ENCODE measurements at places on chromosomes 6 and 20.

DNA sequence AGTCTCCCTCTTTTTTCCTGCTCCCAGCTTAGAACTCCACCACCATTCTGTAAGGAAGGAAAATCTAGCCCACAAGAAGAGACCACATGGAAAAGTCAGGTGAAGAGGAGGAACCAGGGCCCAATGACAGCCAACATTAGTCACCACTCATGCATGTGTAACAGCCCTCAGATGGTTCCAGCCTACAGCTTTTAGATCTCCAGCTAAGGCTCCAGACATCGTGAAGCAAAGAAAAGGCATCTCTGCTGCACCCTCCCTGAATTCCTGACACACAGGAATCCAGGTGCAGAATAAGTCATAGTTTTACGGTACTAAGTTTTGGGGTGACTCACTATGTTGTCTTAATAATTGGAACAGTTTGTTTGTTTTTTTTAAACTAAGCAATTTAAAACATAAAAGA, 25.5 kb downstream of the DCDC2 start:
- no peak for DNase-seq

DNA sequence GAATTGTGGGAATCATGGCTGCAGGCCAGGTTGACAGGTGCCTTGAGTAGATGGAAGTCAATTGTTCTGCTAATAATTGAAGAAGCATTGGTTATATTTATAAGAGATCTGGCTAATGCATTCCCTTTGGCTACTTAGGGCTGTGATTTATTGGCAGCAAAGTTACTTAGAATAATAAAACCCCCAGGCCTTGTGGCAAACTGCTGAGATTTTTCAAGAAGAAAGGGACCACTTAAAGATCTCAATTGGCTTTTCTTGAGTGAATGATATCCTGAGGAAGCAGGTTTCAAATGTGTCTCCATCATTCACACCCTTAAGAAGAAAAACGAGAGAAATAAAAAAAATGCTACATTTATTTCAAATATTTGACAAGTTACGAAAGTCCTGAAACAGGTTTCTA, 27.4 kb downstream of the DDO start:
- DNase-seq: no peak

- DNase-seq: no peak
Observed at GRCh38 chr20:55160996-55161395, 685.6 kb downstream of the DOK5 start.

DNA sequence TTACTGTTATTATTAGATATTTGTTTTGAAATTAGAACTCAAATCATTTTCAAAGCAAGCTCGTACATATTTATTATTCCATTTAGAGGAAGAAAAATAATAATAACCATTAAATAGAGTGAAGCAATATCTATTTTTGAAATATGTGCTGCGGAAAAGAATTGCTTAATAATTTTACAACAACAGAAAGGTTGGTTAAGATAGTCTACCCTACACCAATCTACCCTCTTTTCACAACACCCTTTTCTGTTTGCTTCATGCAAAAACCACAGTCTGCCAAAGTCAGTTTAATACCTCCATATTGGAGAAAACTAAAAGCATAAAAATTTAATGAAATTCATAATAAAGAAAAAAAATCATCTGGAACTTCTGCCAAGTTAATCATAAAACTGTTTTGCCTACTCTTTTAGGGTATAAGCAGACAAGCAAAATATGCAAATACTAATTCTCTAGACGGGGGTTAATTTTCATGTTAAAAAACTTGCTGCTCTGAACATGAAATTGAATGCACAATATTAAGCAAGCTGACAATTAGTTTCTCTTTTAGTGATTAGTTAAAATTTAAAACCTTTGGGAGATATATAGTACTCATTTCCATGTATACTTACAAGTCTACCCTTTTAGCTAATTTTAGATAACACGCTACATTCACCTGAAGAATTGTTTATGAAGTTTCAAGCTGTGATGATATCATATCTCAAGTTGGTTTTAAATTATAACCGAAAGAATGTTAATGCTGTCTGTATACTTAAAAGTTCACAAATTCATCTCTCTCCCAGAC, 100.2 kb downstream of the AHI1 start:
- no peak for DNase-seq

DNA sequence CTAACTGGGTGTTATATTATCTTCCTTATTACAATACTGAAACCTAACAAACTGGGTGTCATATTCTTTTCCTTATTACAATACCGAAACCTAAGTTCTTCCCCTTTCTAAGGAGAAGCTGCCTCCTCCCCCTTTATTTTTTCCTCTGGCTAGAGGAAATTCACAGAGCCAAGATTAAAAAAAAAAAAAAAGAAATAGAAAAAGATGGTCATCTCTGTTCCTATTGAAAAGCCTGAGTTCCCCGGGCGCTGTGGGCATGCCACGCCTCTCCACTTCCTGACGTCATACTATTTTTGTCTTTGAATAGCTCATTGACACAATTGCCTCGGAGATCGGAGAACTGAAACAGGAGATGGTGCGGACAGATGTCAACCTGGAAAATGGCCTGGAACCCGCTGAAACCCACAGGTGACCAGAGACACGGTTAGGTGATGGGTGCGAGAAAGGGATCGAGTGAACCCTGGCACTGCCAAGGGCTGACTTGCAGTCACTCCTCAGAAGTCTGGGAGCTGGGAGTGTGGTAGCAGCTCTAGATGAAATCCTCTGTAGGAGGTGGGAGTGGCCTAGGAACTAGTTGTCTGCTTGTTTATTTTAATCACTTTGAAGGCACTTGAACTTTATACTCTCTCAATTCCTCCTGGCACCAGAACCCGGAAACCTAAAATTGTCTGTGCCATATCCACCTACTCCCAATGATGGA, 82.2 kb upstream of the NAA20 start:
- no peak for DNase-seq

GRCh38 chr6:30227763-30228487, 14.7 kb upstream of the TRIM26 start:
- DNase-seq: no peak

DNA sequence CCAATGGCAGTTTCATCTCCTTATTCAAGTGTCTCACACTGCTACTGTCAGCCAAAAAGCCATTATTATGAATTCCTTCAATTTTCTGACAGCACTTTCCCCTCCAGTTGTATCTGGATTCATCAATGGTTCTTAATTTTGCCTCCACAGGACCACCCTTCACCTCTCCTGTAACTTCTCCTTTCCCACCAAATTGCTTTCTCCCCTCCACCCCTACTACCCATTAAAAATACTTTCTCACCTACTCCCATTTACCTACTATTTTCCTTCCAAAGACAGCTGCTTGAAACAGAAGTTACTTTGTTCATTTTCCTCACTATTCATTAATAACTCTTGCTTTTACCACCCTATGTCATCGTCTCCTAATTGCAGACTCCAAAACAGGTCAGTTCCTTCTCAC, 29.8 kb downstream of the DEK start:
- DNase-seq: no peak

DNA sequence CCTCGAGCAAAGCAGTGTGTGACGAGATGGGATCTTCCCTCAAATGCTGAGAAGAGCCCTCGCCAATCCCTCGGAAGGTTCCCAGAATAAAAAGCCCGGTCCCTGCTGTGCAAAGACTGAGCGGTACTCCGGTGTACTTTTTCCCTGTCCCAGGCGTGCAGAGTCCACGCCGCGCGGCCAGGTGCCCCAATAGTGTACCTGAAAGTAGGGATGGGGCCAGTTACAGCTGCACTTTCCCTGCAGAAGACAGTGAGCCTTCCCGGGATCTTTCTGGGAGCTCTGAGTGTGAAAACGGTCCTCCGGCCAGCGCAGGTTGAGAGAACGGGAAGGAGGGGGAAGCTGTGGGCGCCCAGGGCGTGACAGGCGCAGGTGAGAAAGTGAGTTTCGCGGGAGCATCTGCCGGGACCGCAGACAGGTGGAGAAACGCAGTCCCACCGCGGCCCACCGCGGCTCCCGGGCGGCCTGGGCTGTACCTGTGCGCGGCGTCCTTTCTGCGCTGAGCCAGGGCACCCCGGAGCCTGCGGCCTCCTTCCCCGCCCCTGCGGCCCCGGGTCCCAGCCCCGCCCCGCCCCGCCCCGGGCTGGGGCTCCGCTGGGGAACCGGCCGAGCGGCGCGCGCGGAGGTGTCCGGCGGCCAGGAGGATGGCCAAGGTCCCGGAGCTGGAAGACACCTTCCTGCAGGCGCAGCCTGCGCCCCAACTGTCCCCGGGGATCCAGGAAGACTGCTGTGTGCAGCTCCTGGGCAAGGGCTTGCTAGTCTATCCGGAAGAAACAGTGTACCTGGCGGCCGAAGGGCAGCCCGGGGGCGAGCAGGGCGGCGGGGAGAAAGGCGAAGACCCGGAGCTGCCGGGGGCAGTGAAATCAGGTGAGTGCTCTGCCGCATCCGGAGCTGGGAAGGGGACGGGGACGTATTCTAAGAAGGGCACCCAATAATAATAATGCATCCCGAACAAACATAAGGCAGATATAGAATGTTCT, at the start of gene RFX6:
Gene RFX6 (plus strand): TSS at position 608 of the 977 bp plus-strand sequence. CDS start 34 bp downstream, at position 642.
- DNase-seq: no peak

- no peak for DNase-seq
Observed at GRCh38 chr6:43963203-43963602, 164.0 kb downstream of the MRPL14 start.

DNA sequence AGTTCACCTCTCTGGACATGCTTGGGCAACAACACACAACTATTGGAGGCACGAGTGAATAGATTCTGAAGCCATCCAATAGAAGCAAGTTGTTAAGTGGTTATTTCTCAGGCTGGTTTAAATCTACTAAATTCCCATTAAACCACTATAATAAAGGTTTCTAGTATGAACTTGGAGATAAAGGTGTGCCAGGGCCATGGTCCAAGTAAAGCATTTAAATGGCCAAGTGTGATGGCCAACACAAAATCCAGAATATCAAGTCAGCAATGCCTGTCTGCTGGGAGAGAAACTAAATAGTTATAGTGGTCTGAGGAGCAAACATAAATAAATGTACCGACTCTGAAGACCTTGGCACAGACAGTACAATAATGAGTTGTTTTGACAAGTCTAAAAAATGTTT, 294.3 kb upstream of the STXBP5 start:
- no peak for DNase-seq

DNA sequence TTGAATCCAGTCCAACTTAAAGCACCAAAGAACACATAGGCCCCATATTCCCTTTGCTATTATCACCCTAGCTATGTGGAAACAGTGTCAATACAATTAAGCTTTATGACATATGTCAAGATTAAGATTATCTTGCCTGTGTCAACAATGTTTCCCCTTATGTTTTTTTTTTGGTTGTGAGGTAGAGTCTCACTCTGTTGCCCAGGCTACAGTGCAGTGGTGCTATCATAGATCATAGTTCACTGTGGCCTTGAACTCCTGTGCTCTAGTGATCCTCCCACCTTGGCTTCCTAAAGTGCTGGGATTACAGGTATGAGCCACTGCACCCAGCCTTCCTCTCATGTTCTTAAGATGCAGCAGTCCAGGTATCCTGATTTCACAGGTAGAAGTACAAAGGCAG, 17.8 kb downstream of the AFG1L start:
- DNase-seq: no peak

- no peak for DNase-seq
Observed at GRCh38 chr20:23282546-23282945, 68.0 kb upstream of the NXT1 start.

DNA sequence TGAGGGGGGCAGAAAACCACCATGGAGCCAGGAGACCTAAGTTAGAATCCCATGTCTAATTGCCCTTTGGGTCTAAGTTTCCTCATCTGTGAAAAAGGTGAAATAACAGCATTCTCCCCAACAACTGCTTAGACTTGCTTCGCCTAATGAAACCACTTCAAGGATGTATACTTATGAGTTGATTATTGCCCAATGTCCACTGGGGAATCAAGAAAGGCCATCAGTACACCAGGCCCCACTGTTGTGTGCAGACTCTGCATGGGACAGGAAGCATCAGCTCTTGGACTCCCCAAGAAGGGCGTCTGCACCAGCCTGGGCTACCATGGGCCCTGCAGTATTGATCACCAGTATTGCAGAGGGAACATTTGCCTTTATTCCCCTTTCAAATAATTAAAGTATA, 189.6 kb downstream of the MAFB start:
- no peak for DNase-seq

GRCh38 chr20:58106143-58106750, 122.2 kb downstream of the ANKRD60 start:
- no peak for DNase-seq

DNA sequence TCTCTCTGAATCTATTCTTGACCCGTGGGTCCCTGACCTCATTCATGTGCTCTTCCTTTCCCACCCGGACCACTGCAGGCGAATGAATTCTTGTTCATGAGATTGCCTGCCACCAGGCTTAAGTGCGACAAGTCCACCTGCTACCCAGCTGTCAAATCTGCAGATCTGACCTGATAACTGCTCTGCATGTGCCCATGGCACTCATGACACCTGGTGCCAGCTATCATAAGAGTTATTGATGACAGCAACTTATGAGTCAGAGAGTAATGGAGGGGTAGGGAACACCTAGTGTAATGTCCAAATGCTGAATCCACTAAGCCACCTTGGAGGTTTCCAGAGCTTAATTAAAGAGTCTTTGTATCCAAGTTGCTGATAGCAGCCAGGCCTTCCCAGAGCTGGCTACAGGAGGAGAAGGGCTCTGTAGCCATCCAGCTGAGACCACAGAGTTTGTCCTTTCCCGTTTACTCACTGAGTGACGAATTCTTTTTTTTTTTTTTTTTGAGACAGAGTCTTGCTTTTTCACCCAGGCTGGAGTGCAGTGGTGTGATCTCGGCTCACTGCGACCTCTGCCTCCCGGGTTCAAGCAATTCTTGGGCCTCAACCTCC, 17.4 kb downstream of the SHLD1 start:
- DNase-seq: no peak

GRCh38 chr6:170259278-170259677, 31.6 kb downstream of the DLL1 start:
- no peak for DNase-seq

DNA sequence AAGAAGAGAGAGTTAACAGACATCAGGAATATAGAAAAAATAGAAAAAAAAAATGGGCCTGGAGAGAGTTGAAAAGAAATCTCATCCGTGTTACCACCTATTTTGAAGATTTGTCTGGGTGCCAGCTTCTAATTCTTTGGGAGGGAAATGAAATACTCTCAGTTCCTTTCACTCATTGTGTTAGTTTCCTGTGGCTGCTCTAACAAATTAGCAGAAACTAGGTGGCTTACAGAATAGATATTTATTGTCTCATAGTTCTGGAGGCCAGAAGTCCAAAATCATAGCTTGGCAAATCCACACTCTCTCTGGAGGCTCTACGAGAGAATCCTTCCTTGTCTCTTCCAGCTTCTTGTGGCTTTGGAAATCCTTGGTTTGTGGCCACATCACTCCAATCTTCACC, 225.1 kb upstream of the BTBD3 start:
- no peak for DNase-seq

- no peak for DNase-seq
Observed at GRCh38 chr6:100665041-100665380, 200.3 kb upstream of the SIM1 start.

DNA sequence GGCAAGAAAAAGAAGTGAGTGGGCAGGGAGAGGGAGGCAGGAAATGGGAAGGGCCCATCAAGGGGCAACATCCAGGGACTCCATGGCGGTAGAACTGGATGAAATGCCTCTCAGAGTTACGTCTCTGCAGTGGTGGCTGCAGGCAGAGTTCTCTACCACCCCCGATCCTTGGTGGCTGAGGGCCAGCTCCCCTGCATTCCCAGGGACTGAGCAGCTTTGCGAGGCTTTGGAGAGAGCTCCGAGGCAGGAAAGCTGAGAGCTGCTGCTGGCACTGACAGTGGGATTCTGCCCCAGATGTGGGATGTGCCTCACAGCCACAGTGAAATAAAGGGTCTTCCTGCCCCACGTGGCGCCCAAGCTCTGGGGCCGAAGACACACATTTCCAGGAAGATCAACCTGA, 236.6 kb downstream of the SLC24A3 start:
- no peak for DNase-seq

GRCh38 chr6:144644776-144645175, 359.6 kb downstream of the UTRN start:
- DNase-seq: no peak

Measured in AG09319 (cell line).